ENCODE measurements at places on chromosomes 11 and 22. TPM values are rescaled to one million over a fixed set of nuclear protein-coding genes. Genes with fewer than 3 reads are reported as not detected.

Gene MYRF
- 0.15 TPM for total RNA-seq

Gene HBB
- total RNA-seq: not detected

Gene TOM1
- total RNA-seq: 33.0 TPM

Gene FAM180B
- total RNA-seq: not detected

Gene LRRC32
- 0.92 TPM for total RNA-seq

Gene KCNJ11
- not detected for total RNA-seq

Gene SCGB2A2
- total RNA-seq: not detected

Gene KCNE3
- 0.09 TPM for total RNA-seq

Gene KCNJ1
- not detected for total RNA-seq

Gene MS4A14
- not detected for total RNA-seq

Gene PAK1
- total RNA-seq: 51.4 TPM

Gene RAPSN
- total RNA-seq: not detected

DNA sequence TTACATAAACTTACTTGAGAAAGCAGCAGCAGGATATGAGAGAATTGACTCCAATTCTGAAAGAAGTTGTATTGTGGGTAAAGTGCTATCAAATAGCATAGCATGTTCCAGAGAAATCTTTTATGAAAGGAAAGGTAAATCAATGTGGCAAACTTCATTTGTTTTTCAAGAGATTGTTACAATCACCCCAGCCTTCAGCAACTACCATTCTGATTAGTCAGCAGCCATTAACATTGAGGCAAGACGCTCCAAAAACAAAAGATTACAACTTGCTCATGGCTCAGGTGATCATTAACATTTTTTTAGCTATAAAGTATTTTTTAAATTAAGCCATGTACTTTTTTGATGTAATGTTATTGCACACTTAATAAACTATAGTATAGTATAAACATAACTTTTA is 357.2 kb downstream of the TMEM135 start:
- no peak overlapping the region for H3K4me3 ChIP-seq
- no peak for DNase-seq
- no peak overlapping the region for H3K27ac ChIP-seq
- H3K36me3 ChIP-seq: no peaks in the 10 kb centered on the region

DNA sequence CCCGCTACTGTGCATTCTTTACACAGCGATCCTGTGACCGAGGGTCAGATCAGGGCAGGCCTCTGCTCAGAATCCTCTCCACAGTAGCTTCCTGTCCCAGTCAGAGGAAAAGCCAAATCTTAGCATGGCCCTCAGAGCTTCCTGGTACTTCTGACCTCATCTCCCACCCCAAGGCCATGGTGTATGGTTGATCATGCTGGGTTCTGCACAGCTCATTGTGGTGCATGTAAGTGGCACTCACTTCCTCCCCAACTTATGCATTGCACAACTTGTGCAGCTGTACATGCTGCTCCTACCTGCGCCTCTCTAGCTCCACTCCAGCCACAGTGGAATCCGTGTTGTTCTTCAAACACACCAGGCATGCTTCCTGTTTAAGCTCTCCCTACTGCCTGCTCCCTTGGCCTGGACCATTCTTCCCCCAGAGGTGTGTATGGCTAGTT is 20.3 kb downstream of the BMAL1 start:
- no peak overlapping the region for H3K27ac ChIP-seq
- no peaks in the 10 kb centered on the region for H3K36me3 ChIP-seq
- DNase-seq: no peak

DNA sequence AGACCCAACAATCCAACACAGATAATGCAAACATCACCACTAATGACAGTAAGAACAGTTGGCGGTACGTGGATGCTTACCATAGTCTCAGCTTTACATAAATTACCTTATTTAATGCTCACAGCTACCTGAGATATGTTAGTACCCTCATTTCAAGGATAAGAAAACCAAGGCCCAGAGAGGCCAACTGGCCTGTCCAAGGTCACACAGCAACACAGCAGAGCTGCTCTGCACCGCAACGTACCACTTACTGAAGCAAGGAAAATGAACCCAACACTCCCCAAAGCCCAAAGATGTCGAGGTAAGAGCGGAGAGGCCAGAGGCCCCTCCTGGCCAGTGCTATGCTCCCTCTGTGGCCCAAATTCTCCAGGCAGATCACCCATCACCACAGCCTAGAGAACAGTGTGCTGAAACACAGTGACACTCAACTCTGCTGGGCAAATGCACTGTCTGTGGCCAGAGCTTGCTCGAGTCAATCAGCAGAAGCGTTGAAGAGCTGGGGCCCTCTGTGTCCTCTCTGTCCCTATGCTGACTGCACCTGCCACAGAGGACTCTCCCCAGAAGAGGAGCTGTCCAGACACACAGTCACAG is 14.0 kb downstream of the SHANK2 start:
- peaks cover 15% of the 10 kb centered on the region for H3K4me1 ChIP-seq
- peaks cover 10% of the 10 kb centered on the region for H3K27me3 ChIP-seq
- DNase-seq: no peak
- no peak overlapping the region for H3K27ac ChIP-seq

- peak overlapping the region; percentile 79 for H3K27ac ChIP-seq
- H3K4me3 ChIP-seq: peak overlapping the region; percentile 71
- DNase-seq: peak; percentile 85
- peaks cover 11% of the 10 kb centered on the region for H3K27me3 ChIP-seq
These were observed 58.2 kb upstream of the FTH1 start for GRCh38 chr11:62025487-62026105.

DNA sequence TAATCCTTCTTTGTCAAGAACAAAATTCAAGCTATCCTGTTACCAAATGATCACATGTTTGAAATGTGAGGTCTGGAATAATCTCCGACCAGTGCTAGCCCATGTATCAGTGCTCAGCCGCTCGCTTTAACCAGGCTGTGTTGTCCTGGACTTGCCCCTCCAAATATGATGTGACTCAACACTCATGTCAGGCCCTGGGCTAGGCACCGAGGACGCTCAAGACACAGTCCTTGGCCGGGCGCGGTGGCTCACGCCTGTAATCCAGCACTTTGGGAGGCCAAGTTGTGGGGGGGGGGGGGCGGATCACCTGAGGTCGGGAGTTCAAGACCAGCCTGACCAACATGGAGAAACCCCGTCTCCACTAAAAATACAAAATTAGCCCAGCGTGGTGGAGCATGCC is 54.1 kb upstream of the WNT7B start:
- no peak overlapping the region for H3K27ac ChIP-seq
- no peak overlapping the region for H3K4me3 ChIP-seq
- no peak for DNase-seq
- H3K36me3 ChIP-seq: no peaks in the 10 kb centered on the region

GRCh38 chr22:48837341-48837935 is 990.2 kb downstream of the BRD1 start:
- H3K27ac ChIP-seq: no peak overlapping the region
- peaks cover 1% of the 10 kb centered on the region for H3K27me3 ChIP-seq
- no peak for DNase-seq
- H3K4me3 ChIP-seq: no peak overlapping the region
- H3K36me3 ChIP-seq: peaks cover 22% of the 10 kb centered on the region

- H3K36me3 ChIP-seq: peaks cover 16% of the 10 kb centered on the region
- H3K4me3 ChIP-seq: no peak overlapping the region
- H3K27me3 ChIP-seq: no peaks in the 10 kb centered on the region
- no peak for DNase-seq
- peaks cover 20% of the 10 kb centered on the region for H3K4me1 ChIP-seq
These were observed 31.6 kb downstream of the DGCR2 start for GRCh38 chr22:19090586-19091127.

GRCh38 chr22:23591201-23591791 is 11.2 kb upstream of the IGLL1 start:
- H3K4me3 ChIP-seq: no peak overlapping the region
- no peaks in the 10 kb centered on the region for H3K36me3 ChIP-seq
- no peaks in the 10 kb centered on the region for H3K4me1 ChIP-seq
- H3K27me3 ChIP-seq: peaks cover 21% of the 10 kb centered on the region
- peak; percentile 10 for DNase-seq

GRCh38 chr11:128508770-128509510 is 78.4 kb downstream of the ETS1 start:
- DNase-seq: peak; percentile 46
- peak overlapping the region; percentile 43 for H3K4me3 ChIP-seq
- peaks cover 41% of the 10 kb centered on the region for H3K36me3 ChIP-seq
- peaks cover 100% of the 10 kb centered on the region for H3K4me1 ChIP-seq

DNA sequence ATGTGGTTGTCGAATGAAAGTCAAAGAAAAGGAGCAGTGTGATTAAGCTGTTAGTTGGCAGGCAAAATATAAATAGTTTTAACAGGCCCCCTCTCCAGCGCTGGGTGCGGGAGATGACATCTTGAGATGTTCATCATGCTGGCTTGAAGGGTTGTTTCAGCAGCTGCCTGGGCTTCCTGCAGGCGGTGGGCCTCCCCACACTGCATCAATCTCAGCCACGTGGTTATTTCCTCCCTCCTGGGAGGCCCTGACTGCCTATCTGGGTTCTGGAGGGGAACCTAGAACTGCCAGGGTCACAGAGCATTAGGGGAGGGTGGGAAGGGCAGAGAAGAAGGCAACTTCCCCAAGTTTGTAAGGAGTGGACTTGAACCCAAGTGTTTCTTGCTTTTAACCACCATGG is 173.3 kb upstream of the SYT13 start:
- H3K4me1 ChIP-seq: peaks cover 23% of the 10 kb centered on the region
- no peak overlapping the region for H3K27ac ChIP-seq
- H3K27me3 ChIP-seq: peaks cover 45% of the 10 kb centered on the region

GRCh38 chr11:75204685-75205563 is 35.6 kb upstream of the TPBGL start:
- peak; percentile 75 for DNase-seq
- H3K27me3 ChIP-seq: peaks cover 28% of the 10 kb centered on the region
- no peaks in the 10 kb centered on the region for H3K36me3 ChIP-seq
- no peak overlapping the region for H3K27ac ChIP-seq
- H3K4me1 ChIP-seq: no peaks in the 10 kb centered on the region

DNA sequence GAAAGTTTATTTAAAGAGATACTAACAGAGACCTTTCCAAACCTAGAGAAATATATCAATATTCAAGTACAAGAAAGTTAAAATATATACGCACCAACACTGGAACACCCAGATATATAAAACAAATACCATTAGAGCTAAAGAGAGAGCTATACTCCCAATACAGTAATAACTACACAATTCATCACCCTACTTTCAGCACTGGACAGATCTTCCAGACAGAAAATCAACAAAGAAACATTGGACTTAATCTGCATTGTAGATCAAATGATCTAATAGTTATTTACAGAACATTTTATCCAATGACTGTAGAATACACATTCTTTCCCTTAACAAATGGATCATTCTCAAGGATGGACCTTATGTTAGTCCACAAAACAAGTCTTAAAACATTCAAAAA is 311.9 kb downstream of the METTL15 start:
- H3K36me3 ChIP-seq: no peaks in the 10 kb centered on the region
- no peak for DNase-seq
- H3K27me3 ChIP-seq: peaks cover 5% of the 10 kb centered on the region

DNA sequence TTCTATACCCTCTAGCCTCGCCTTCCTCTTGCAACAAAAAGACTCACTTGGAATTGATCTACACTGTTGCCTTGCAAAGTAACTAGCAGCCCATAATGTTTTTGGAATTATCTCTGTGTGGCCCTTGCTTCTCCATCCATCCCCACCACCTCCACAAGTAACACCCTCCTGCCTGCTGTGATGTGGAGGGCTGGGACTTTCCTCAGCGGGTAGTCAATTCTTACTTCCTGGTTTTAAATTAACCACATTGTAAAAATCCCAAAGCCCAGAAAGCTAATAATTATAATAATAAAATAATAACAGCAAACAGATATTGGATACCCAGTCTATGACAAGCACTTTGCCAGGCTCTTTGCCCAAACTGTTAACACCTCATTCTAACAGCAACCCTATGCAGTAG is 40.8 kb upstream of the GALNT18 start:
- H3K27ac ChIP-seq: no peak overlapping the region
- no peak for DNase-seq
- peaks cover 48% of the 10 kb centered on the region for H3K27me3 ChIP-seq
- no peaks in the 10 kb centered on the region for H3K4me1 ChIP-seq

DNA sequence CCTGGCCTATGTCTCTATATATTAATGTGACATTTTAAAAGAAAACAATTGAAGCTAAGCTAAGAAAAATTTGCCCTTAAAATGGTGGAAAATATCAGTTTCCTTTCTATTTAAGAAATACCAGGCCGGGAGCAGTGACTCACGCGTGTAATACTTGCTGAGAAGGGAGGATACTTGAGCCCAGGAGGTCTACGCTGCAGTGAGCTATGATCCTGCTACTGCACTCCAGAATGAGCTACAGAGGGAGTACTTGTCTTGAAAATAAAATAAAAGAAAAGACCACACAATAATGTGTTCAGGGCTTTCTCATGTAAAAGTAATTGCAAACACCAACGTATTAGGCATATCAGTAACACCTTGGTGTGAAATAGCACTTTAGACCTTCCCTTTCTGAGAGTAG is 1.4 kb upstream of the PRSS23 start:
- peak overlapping the region; percentile 60 for H3K27ac ChIP-seq
- DNase-seq: peak; percentile 70
- peaks cover 5% of the 10 kb centered on the region for H3K27me3 ChIP-seq
- H3K4me1 ChIP-seq: peaks cover 47% of the 10 kb centered on the region
- peaks cover 9% of the 10 kb centered on the region for H3K36me3 ChIP-seq
- peak overlapping the region; percentile 73 for H3K4me3 ChIP-seq

DNA sequence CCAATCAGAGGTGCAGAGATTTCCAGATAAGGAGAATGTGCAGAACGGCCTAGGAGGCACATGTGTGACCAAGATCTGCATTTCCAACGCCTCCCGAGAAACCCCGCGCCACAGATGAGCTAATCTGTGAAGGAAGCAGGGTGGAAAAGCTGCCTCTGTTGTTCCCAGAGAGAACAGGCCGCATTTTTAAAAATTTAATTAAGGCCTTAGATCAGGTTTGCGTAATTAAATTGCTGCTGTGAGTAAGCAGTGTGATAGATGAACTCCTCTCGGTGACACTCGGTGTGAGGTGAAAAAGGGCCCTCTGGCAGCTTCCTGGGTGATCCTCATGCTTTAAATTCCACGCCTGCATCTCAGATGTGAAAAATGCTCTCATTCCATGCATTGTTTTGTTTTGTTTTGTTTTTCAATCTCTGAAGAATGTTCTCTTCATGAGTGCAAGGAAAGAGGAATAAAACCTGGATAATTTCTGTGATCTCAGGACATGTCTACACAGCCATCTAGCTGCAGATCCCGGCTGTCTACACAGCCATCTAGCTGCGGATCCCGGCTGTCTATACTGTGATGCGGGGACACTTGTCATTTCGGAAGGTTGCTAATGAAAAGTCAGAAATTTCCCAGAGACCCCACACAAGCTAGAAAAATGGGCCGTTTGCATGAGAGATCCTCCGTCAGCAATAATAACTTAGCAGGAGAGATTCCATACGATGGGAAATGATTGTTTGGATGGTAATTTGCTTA is 1398.9 kb downstream of the BRD1 start:
- no peak overlapping the region for H3K27ac ChIP-seq
- peaks cover 3% of the 10 kb centered on the region for H3K27me3 ChIP-seq
- peak; percentile 1 for DNase-seq
- peaks cover 6% of the 10 kb centered on the region for H3K36me3 ChIP-seq
- no peak overlapping the region for H3K4me3 ChIP-seq
- H3K4me1 ChIP-seq: no peaks in the 10 kb centered on the region

- peaks cover 3% of the 10 kb centered on the region for H3K27me3 ChIP-seq
- peaks cover 48% of the 10 kb centered on the region for H3K4me1 ChIP-seq
- no peak overlapping the region for H3K27ac ChIP-seq
- no peak for DNase-seq
- H3K36me3 ChIP-seq: no peaks in the 10 kb centered on the region
These were observed 26.0 kb downstream of the PTPN5 start for GRCh38 chr11:18765554-18765953.

- H3K36me3 ChIP-seq: no peaks in the 10 kb centered on the region
- H3K4me3 ChIP-seq: no peak overlapping the region
- H3K27me3 ChIP-seq: peaks cover 43% of the 10 kb centered on the region
These were observed 1.7 kb downstream of the RASGRP2 start for GRCh38 chr11:64742087-64742888.
